ENCODE measurements at places on chromosomes 3 and 15.
A peak's percentile ranks its signal among the peaks of the same experiment; 100 is the strongest.

DNA sequence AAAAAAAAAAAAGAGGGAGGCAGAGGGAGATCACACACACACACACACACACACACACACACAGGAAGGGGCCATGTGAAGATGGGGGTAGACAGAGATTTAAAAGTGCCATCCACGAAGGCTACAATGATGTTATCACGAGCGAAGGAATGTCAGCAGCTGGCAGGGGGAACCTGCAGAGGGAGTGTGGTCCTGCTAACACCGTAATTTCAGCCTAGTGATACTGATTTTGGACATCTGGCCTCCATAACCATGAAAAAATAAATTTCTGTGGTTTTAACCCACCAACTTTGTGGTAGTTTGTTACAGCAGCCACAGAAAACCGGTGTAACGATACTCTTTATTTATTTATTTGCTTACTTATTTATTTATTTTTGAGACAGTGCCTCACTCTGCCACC is 76.0 kb downstream of the TMCO5A start:
- DNase-seq, result peak; percentile 5

GRCh38 chr15:44199393-44199792 is 4.3 kb upstream of the FRMD5 start:
- DNase-seq, result no peak

DNA sequence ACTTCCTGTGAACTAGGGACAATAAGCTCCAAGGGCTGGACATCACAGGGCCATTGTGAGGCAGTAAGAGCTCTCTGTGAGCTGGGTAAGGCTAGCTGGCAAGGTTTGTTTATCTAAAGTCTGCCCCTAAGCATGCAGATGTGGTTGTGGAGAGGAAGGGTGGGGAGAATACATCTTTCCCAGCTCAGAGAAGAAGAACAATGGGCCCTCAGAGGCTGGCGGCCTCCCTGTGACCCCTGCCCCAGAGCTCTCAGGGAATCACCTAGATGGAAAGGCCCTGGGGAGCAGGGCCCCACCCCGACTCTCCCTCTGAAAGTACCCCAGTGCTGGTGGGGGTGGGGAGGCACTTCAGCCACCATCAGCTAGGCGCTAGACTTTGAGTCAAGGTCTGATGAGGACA is 4.3 kb upstream of the AP3B2 start:
- no peak for DNase-seq

- DNase-seq, result no peak
Measured at GRCh38 chr3:111706527-111706926, 111.4 kb upstream of the ZBED2 start.

- DNase-seq, result no peak
Measured at GRCh38 chr3:8760506-8760905, 8.9 kb downstream of the OXTR start.
